NCI-H446 (cell line): ENCODE measurements at places on chromosomes 1 and 21.

DNA sequence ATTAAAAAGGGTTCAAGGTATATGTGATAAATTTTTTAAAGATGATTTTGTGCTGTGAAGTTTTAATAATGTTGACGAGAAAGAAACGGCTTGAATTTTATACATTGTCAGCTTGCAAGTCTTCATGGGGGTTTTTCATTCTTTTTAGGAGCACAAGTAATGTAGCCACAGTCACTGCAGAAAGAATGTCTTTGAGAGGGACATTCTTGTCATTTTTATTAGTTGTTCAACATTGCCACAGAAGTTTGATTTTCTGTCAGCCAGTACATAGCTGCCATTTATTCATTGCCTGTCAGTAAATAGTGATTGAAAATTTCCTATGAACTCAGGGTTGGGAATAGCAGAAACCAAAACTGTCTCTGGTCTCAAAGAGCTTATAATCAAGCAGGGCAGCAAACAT lies 156.3 kb downstream of the DHRS3 start:
- DNase-seq = no peak

DNA sequence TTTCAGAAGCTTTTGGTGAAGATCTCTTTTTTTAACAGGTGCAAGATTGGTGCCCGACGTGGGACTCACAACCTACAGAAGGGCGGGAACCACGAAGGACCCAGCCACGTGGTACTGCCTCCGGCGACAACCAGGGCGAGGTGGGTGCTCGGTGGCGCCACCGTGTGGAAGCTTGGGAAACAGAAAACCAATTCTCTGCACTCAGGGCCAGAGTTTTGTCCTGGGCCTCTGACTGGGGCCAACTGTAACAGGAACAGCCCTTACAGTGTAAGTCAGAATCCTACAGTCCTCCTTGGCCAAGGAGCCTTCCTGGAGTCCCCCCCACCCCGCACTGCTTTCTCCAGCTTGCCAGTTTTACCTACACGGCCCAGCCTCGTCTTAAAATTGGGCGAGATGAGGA lies 11.6 kb upstream of the S100A7A start:
- DNase-seq = peak; percentile 36

DNA sequence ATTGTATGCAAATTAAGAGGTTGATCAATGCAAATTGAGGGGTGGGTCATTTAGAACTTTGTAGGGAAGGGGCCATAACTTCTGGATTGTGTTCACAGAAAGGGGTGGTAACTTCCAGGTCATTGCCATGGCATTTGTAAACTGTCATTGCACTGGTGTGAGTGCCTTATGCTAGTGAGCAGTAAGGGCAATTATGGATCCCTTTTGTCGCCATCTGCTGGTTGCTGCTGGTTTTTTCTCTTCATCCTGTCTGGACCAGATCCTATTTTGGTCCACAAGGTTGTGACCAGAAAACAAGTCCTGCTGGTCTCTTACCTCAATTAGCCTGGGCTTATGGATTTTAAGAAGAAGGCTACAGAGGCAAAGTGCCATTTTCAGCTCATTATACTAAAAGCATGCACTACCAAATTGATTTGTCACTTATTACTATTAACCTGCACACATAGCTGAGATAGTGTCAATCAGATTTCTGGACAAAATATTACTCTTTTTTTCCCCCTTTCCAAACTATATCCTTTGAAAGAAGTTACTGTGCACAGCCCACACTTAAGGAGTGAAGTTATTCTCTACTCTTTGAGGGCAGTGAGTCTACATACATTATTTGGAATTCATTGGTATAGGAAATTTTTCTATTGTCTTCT lies 196.2 kb downstream of the ZC3H11B start:
- DNase-seq = peak; percentile 63

DNA sequence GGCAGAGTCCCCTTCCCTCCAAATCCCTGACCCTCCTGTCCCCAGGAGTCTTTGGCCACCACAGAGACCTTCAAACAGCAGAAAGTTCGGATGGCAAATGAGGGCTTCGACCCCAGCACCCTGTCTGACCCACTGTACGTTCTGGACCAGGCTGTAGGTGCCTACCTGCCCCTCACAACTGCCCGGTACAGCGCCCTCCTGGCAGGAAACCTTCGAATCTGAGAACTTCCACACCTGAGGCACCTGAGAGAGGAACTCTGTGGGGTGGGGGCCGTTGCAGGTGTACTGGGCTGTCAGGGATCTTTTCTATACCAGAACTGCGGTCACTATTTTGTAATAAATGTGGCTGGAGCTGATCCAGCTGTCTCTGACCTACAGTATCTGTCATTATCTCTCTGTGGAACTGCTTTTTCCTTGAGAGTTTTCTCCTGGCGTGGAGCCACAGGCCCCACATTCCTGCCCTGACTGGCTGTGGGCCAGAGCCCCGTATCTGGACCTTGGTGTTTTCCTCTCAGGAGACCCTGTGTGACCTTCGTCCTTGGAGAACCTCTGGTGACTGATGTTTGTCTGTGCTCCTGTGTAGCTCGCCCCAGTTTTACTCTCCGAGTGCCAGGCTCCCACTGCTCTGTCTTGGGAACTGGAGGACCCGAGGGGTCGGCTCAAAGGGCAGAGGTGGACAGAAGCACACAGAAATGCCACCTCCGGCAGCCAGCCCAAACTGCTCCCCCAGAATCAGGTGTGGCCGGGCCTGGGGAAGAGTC lies 4.8 kb downstream of the SLC27A3 start:
- no peak for DNase-seq

DNA sequence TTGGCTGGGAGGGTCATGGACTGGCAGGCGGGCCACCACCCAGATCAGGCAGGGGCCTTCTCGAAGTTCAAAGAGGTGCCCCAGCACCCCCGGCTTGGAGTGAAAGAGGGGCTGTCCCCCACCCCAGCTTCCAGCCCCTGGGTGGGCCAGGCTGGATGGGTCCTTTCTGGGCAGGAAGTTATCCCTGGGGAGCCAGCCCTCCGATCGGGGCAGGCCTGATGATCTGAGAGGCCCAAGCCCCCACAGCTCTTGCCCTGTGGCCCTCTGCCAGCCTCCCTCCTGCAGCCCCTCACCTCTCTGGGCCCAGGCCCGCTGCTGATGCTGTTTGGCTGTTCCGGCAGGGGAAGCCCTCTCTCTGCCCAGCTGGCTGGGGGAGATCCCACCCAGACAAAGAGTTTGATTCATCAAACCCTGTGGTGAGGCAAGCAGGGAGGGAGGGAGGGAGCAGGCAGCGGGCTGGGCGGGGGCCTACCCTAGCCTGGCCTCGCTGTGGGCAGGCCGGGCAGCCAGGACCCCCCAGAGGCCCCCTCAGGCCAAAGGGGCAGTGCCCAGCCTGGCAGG lies 2.5 kb downstream of the ARHGEF19 start:
- DNase-seq = no peak

GRCh38 chr1:107153014-107153413 lies 12.2 kb downstream of the NTNG1 start:
- DNase-seq = no peak

DNA sequence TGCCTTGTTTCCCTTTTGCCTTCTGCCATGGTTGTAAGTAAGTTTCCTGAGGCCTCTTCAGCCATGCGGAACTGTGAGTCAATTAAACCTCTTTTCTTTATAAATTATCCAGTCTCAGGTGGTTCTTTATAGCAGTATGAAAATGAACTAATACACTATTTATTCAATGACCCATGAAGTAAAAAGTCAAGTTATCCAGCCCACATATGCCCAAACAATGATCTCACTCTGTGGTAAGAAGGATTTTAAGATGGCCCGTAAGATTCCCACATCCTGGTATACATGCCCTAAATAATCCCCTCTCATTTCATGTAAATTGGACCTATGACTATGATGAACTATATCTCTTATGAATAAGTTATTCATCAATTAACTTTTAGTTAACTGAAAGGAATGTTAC lies 1008.3 kb upstream of the B3GALT2 start:
- no peak for DNase-seq

DNA sequence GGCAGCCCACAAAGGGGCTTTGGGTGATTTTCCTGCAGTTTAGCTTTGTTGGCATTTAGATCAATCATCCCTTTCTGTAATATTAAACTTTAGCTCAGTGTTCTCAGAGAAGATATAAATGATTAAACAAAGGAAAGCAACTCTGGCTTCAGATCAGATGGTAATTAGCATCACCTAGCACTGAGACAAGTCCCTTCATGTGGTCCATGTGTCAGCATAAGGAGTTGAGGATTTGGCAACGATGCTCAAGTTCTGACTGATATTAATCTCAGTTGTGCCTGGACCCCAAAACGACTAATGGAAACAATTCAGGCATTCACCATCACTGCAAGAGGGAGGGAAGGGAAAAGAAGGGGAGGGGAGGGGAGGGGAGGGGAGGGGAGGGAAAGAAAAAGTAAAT lies 60.4 kb downstream of the SEC16B start:
- no peak for DNase-seq

DNA sequence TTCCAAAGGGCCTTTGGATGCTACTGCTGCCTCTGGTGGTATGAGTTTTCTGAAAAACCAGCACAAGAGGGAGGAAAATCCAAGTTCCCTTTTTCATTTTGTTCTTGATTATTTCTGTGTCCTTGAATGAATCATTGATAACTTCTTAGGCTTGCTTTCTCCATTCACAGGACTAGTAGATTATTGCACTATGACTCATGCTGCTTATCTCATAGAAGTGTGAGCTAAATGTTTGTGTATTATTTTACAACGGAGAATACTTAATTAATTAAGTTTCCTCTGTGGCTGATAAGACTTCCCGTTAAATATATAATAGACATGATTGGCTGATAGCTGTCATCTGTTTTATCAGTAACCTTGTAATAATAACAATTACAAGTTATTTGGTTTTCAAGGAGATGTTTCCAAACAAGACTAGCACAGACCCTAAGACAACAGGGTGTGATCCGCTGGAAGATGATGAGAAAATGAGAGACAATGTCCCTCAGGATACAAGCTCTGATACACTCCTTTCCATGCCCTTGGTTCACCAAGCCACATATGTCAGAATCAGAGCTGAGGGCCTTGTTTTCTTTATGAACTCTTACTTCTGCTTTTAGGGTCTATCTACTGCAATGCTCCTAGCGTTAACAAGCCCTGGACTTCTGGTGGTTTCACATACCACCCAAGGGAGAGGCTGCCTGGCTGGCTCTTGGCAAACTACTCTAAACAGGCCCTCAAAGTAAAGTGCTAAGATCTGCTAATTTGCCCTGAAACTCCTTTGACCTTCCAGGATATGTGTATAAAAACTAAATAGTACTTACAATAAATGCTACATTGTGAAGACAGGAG lies 1078.3 kb downstream of the TTLL7 start:
- no peak for DNase-seq

DNA sequence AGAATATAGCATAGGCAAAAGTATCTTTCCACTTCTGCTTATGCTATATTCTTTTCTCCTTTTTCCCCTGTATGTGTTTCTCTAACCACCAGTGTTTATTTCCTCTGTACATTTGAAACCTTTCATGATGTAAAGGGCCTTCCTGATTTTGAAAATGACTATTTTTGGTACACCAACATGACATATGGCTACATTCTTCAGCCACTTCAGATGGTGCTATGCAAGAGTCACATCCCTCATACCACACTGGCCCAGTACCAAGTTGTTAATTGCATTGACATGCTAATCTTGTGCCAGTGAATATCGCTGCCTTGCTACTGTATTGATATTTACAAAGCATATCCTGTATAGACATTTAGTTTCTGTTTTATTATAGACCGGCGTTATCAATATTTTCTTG lies 408.7 kb downstream of the NCAM2 start:
- peak; percentile 89 for DNase-seq

- no peak for DNase-seq
Observed at GRCh38 chr1:153903841-153904455, 18.8 kb downstream of the GATAD2B start.

DNA sequence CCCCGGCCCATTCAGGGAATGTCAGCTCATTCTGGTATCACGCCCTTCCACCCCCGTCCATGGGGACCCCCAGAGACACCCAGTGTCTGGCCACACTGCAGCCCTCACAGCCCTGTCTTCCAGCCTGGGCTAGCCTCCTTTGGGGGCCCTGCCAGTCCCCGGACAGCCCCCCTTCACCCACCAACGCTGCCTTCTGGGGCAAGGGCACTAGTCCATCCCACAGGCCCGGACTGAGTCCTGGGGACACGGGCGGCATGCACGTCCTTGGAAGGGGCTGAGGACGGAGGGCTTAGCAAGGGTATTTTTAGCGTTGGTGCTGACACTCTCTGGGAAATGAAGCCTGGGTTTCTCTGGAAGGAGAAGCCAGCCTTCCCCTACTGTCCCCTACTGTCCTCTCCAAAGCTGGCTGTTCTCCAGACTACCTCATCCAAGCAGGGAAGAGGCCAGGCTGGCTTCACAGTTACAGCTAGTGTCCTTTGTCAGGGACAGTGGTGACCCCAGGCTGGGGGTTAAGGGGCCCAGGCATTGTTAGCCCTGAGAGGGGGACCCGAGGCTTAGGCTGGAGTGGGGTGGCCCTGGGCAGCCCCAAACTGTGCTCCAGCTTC lies 39.5 kb downstream of the COQ8A start:
- no peak for DNase-seq

DNA sequence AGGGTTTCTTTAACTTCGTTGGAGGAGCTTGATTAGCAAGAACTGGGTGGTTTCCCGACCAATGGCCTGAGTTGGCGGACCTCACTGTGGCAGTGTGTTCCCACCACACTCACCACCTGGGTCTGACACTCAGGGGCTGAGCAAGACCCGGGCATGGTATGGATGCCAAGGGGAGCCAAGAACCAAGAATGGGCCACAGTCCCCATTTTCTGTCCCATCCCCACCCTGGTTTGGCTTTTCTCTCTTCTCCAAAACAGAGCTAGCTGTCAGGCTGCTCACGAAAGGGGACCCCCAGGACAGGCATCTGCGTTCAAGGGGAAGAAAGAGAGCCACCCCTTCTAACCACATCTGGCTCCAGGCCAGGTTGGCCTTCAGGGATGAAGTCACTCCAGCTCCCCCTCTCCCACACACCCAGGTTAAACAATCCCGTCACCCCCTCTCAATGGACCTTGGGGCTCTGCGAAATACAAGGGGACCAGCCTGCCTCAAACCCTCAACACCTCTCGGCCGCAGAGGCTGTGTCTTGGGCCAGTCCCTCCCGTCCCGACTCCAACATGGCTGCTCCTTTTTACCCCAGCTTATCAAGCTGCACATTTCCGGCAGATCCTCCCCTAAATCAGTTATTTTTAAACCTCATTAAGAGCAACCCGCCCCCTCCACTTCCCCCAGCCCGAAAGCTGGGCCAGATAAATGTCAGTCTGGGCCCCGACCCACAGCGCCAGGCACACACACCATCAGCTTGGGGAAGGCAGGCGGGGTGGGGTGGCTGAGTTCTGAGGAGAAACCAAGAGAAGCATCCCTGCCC lies 3.4 kb downstream of the TAGLN2 start:
- DNase-seq = no peak

GRCh38 chr1:63318201-63318979 lies 4.0 kb upstream of the FOXD3 start:
- DNase-seq = no peak

DNA sequence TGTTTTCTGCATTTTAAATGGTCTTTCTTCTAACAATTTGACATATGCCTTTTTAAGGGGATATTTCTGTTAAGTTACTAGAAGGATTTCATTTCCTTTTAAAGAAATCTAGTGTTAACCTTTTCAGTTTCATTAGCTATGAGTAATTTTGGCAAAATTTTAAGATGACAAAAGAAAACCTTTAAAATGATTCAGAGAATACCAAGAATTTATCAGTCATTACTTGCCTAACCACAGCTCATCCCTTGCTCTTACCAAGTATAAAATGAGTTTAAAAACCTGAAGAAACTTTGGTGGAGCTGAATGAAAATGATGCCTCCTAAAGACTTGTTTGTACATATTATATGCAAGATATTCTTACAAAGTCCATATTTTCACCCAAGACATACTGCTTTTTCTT lies 101.7 kb downstream of the NEK7 start:
- no peak for DNase-seq
